ACHN (cell line): ENCODE measurements at places on chromosomes 16 and 17.
A peak's percentile ranks its signal among the peaks of the same experiment; 100 is the strongest.

DNA sequence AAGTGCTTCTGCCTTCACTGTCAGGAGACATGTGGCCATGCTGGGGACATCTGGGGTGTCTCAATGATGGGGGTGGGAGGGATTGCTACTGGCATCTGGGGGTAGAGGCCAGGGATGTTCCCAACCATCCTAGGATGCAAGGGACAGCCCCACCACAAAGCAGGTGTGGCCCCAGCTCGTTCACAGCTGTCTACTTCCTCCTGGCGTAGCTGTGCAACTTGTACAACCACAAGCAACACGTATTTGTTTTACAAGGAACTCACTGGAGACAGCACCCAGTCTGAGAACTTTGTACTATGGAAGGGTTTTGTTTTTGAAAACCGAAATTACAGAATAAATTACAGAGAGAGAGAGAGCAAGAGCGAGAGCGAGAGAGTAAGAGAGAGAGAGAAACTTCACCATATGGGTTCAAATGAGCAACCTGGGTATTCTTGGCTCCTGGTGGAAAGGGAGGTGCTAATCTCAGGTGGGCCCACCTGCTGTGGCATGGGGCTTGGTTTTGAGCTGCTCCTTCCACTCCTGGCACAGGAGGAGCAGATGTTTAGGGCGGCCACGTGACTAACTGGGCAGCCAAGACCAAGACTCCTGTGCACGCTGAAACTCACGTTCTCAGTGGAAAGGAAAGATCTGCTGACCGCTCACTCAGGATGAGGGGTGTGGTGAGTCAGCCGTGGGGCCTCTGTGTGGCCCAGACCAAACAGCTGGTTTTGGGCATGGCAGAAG is 17.5 kb upstream of the TNFRSF13B start:
- DNase-seq: no peak

GRCh38 chr17:9109933-9110332 is 88.6 kb downstream of the NTN1 start:
- DNase-seq: no peak

DNA sequence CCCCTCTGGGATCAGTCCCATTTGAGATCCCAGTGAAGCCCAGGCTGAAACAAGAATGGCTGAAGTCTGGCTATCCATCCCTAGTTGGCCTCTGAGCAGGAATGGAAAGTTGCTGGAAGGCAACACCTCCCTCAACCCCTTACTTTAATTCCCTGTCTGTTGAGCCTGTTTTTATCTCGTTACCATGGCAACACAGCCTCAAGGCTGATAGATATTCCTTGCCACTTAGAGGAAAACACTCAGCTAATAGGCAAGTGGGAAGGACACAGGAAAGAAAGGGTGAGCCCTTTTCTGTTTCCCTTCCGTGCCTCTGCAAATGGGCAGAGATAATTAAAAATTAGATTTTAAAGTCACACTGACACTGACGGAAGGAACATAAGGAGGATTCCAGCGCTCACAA is 75.5 kb upstream of the CLEC3A start:
- DNase-seq: no peak

- DNase-seq: no peak
These were observed 25.4 kb upstream of the KRT20 start for GRCh38 chr17:40910441-40910841.

DNA sequence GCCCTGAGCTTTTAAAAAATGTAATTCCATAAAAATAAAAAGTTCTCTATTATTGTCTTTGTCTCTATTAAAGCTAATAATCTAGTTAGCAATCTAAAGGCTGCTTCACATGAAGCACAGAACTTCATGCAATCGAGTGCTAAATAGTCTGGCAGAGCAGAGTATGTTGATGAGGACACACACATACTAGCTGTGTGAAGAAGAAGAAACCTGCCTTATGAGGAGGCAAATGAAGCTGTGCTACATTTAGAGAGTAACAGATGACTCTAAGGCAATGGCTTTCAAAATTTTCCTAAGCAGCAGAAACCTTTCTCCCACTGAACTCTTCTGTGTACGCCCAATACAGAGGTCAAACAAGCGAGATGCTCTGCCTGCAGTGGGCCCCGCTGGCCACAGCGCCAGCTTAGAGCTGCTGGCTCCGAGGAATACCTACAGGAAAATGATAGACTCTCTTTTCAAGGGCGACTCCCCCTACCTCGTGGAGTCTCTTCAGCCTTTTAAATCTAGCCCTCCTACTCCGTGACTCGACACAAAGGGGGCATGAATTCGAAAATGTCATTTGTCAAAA is 39.2 kb downstream of the GNA13 start:
- DNase-seq: no peak

DNA sequence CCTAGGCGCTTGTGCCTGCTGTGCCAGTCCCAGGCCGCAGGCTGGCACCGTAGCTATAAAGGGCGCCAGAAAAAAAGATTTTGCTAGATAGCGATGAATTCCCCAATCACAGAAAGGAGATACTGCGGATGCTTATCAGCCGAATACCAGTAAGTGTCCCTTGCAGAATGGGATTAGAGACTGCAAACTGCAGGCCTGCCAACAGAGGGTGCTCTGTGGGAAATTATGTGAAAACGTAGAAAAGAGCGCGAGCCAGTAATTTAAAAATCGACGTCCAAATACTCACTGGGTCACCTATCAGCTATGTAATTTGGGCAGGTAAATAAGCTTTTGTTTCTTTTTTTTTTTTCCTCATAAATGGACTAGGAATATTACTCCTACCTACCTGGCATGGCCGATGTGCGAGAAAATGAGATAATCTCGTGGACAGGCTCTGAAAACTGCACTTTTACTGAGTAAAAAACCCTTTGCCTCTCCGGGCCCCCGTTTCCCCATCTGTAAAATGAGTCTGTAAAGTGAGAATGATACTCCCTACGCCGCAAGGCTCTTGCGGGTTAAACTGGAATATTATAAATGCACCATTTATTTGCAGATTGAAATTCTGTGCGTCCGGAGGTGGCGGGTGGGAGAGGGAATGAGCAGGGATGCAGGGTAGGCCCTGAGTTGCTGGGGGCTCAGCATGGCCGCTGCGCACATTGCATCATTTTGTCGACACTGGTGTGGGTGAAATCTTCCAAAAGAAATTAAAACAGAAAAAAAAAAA is 1.2 kb upstream of the COG1 start:
- peak; percentile 80 for DNase-seq

GRCh38 chr17:27446569-27447301 is 9.5 kb upstream of the KSR1 start:
- DNase-seq: no peak

DNA sequence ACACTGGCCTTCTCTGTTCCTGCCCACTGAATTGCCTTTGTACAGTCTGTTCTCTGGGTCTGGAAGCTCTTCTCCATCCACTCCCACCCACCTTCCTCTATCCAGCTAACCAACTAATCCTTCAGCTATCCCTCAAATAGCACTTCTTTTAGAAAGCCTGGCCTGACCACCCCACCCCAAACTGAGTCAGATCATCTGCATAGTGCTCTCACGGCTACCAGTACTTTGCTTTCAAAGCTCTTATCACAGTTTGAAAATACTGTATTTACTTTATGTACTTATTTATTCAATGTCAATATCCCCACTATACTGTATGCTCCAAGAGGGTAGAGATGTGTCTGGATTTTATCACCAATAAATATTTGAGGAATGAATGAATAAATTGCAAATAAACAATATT is 4.5 kb upstream of the CLDN7 start:
- DNase-seq: no peak

DNA sequence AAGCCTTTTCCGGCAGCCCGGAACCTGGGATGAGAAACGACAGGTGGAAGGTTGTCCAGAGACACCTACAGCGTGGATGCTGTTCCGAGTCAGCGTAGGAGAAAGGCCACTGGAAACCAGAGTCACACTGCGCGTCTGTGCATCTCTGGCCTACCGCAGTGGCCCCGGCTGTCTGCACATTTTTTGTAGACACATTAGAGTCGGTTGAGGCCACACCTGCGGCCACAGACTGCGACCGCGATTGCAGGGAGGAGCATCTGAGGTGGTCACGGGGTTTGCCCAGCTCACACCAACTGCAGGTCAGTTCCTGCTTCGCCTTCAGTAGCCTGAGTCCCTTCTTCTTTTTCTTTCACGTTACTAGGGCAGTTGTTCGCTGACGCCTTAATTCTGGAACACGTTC is 52.4 kb downstream of the WDR45B start:
- DNase-seq: no peak

- no peak for DNase-seq
These were observed 42.3 kb upstream of the ZNF750 start for GRCh38 chr17:82881900-82882714.

- no peak for DNase-seq
These were observed 300.1 kb downstream of the FOXL1 start for GRCh38 chr16:86878236-86879080.

DNA sequence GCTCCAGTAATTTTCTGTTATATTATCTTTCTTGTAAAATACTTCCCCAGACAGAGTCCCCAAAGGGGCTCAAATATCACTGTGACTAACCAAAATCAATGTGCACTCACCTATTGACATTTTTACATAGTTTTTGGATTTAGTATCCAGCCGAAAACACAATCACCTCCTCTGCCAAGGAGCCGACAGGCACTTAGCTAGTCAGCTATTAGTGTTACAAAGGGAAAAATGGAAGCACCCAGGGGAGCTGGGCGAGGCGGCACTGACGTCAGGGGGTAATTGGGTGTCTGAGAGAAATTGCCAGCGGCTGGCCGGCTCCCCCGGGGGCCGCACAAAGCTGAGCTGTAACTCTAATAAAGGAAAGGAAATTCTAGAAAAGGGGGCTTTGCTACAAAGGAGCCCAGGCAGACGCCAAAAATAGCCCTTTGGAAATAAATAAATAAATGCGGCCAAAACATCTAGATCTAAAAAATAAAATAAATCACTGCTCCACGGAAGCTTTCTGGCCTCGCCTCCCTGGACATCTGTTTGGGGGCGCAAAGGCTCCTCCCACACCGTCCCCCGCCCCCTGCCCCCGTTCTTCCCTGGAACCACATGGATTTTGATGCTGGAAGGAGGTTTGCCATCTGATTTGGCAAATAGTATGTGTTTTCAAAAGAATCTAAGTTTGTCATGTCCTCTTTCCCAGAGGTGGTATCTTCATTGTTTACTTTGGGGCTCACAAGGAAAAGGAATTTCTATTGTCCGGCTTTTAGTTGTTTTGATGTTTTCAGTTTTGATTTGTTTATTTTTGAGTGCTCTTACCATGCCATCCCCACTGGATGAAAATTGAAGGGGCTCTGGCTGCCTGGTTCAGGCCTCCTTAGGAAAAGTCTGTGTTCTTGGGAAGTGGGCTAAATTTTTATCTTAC is 156.7 kb downstream of the ZNF423 start:
- no peak for DNase-seq

- no peak for DNase-seq
These were observed 45.1 kb downstream of the ZNF423 start for GRCh38 chr16:49810831-49811230.

GRCh38 chr17:66547151-66547865 is 244.9 kb downstream of the PRKCA start:
- no peak for DNase-seq

- no peak for DNase-seq
These were observed 299.3 kb upstream of the SALL1 start for GRCh38 chr16:51450376-51450775.

DNA sequence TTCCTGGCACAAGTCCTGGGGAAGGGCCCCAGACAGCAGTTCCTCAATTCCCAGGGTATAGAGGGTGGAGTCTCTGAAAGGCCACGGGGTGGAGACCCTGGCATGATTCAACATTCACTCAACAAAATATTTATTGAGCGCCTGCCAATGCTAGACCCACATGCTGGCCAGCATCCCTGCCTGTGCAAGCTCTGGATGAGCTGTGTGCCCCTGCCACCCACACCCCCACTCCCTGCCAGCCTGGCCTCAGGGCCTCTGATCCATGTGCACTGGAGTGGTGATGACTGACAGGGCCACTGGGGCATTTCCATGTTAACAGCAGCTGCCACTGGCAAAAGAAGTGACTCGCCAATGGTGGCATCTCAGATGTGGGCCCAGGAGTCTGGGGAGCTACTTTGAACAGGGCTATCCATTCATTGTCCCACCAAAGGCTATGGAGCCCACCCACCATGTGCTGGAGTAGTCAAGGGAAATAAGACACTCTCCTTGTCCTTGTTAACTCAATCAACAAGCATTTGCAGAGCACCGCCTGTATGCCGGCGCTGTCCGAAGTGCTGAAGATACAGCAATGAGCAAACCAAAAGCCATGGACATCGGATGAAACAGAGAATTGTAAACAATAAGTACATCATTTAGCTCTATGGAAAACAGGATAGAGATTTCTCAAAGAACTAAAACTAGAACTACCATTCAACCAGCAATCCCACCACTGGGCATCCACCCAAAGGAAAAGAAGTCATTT is 3.0 kb upstream of the PRSS22 start:
- peak; percentile 85 for DNase-seq

- DNase-seq: no peak
These were observed 119.5 kb downstream of the AATF start for GRCh38 chr17:37068266-37068665.

- no peak for DNase-seq
These were observed 4.5 kb downstream of the ZNF267 start for GRCh38 chr16:31877876-31878642.

DNA sequence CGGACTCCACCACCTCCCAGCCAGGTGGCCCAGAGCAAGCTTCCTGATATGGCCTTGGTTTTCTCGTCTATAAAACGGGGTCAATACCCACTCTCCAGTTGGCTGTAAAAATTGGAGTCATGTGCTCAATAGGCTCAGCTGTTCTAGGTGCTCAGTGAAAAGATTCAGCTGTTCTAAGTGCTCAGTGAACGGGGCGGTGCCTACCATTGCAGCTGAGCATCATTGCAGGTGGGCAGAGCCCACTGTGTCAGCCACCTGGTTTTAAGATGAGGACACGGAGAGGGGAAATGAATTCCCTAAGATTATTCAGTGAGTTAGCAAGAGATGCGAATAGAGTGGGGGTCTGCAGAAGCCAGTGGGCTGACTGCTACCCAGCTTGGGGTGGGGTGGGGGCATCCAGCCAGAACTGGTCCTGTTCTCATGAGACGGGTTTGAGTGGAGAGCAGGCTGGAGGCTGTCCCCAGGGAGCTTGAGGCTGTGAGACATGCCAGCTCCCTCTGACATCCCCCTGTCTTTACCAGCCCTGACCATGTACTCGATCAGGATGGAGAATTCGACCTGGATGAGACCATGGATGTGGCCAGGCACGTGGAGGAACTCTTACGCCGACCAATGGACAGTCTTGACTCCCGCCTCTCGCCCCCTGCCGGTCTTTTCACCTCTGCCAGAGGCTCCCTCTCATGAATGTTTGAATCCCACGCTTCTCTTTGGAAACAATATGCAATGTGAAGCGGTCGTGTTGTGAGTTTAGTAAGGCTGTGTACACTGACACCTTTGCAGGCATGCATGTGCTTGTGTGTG is 21.9 kb downstream of the STAT5A start:
- no peak for DNase-seq

- DNase-seq: no peak
These were observed 8.3 kb downstream of the OTOP3 start for GRCh38 chr17:74943808-74944522.

- no peak for DNase-seq
These were observed 12.8 kb upstream of the CDRT4 start for GRCh38 chr17:15480204-15480603.

- no peak for DNase-seq
These were observed 85.0 kb upstream of the MYOCD start for GRCh38 chr17:12580640-12581039.

GRCh38 chr16:80366023-80366422 is 174.8 kb upstream of the DYNLRB2 start:
- no peak for DNase-seq
